Stimulated activated CD8-positive, alpha-beta memory T cell treated with anti-CD3 and anti-CD28 coated beads, Interleukin-4, amount 100 ng/mL, for 4 hours (primary cell): ENCODE measurements at places on chromosomes 5 and 9.

DNA sequence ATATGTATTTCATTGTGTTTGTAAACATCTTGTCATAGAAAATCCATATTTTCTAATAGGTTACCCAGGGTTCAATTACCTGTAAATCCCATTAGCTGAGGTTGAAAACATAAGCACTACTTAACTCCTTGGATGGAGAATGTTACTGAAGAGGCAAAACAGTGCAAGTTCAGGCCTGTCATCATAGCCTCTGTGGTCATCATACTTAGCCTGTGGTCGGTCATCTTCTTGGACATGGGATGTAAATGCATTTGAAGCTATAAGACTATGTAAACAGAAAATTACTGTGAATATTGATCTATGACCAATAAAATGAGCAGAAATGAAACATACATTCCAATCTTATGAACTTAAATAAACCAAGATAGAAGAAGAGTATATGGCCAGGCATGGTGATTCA, 164.7 kb downstream of the CHSY3 start:
- DNase-seq = no peak

GRCh38 chr5:89179731-89180130, 296.7 kb upstream of the MEF2C start:
- DNase-seq = no peak

DNA sequence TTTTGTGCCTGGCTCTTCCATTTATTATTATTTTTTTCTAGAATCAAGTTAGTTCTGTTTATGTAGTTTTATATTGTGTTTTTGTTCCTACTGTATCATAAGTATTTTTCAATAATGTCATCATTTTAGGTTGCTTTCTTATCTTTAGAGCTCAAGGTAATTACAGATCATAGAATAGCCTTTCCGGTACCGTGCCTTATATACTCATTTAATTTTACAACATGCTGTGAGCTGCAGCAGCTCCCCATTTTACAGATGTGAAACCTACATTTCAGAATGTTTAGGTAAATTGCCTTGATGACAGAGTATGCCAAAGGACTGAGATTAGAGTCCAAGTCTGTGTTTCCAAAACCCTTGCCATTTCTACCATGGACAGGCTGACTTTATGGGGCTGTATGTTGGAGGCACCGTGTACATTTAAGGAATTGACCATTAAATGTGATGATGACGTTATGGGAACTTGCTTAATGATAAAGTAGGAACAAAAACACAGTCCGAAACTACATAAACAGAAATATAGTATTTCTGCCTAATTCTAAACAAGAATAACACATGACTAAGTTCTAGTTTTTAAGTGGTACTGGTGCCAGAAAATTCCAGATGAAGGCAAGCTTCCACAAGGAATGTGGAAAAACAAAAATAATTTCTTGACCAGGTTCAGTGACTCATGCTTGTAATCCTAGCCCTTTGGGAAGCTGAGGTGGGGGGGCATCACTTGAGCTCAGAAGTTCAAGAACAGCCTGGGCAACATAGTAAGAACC, 97.7 kb downstream of the IQGAP2 start:
- DNase-seq = no peak

DNA sequence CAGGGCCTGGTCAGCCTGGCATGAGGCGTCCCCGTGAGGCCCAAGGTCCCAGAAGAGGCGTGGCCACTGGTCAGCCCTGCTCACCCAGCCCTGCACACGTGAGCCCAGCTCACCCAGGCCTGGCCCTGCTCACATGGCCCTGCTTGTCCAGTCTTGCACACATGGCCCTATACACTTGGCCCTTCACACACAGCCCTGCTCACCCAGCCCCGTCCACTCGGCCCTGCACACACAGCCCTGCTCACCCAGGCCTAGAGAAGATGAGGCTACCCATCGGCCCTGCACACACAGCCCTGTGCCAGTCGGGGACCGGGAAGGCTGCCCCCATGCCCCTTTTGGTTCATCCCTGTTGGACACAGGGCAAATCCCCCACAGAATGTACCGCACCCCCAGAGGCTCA, 28.4 kb downstream of the ZDHHC11B start:
- no peak for DNase-seq

GRCh38 chr9:108859459-108860114, 2.5 kb upstream of the ACTL7A start:
- no peak for DNase-seq

- no peak for DNase-seq
Observed at GRCh38 chr5:25255128-25255527, 610.4 kb upstream of the CDH10 start.

DNA sequence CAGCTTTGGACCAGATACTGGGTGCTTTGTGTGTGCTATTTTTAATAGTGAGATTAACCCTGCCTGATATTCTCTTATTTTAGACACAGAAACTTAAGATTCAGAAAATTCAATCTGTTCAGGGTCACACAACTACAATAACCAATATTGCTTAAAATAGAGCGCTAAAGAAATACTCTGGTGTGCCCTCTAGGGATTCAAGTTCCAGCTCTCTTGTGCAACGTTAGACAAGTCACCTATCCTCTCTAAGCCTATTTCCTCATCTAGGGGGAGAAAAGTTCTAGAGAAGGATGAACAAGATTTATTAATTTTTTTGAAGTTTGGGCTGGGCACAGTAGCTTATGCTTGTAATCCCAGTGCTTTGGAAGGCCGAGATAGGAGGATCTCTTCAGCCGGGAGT, 2.1 kb upstream of the SCAI start:
- no peak for DNase-seq

GRCh38 chr5:5572976-5573797, 150.7 kb downstream of the ICE1 start:
- DNase-seq = no peak

DNA sequence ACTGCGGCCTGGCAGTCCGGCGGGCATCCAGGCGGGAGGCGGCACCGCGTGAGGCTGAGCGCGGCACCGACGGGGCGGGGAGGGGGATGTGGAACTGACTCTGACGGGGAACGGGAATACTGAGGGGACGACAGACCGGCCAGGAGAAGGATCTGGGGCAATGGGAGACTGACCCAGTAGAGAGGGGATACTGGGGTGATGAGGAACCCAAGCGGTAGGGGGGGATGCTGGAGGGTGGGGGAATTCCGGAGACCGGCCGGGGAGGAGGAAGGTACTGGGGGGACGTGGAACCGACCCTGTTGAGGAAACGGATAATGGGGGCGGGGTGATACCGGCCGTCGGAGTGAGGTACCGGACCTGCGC, 423 bp downstream of the IPPK start:
- DNase-seq = peak; percentile 15

DNA sequence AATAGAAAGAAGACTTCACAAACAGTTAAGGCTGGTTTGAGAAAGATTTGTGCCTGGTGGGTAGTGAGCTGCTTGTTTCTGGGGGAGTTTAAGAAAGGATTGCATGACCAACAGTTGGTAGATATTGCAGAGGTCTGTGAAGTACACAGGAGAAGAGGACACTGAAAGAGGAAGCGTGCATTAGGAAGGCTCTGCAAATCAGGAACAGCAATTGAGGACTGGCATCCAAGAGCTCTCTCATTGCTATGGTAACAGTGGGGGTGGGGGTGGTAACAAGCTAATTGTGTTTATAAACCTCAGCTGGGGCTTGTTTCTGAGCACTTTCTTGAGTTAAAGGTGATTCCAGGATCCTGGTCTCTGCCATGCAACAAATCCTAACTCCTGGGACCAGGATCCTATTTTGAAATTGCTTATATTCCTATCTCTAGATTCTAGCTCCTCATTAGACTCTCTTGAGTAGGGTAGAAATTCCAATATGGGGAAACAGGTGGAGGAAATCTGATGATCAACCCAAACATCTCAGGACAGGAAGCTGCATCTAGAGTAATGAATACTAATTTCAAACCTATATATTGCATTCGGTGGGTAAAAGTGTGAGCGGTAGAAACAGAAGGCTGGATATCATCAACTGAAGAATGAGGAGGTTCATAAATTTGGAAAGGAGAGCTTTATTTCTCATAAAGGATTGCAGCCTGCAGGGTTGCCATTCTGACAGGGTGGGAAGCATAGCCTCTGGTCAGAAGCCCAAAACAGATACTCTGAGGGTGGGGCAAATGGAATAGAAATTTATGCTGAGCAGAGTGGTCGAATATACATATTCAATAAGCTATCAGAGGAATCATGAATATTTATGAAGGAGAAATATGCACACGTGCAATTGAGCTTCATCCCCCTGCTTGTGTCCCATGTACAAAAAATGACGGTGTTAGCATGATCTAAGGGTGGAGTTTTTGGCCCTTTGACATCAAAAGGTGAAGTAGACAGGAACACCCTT, 79.4 kb downstream of the PTTG1 start:
- DNase-seq = no peak

DNA sequence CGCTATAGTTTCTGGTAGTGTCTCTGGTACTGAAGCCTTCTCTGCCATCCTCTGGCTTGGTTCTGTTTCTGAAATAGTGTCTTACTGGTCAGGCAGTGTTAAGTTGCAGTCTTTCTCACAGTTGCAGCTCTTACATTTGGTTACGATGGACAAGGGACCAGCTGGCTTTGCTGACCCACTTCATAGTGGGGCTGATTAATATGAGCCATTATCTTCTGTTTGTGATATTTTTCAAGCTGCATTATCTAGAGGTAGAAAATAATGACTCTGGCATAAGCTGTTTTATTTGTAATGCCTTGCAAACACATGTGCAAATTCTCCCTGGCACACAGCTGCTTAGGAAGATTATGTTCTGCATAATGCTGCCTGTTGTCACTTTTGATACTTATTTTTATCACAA, 199.1 kb downstream of the KDM4C start:
- no peak for DNase-seq

DNA sequence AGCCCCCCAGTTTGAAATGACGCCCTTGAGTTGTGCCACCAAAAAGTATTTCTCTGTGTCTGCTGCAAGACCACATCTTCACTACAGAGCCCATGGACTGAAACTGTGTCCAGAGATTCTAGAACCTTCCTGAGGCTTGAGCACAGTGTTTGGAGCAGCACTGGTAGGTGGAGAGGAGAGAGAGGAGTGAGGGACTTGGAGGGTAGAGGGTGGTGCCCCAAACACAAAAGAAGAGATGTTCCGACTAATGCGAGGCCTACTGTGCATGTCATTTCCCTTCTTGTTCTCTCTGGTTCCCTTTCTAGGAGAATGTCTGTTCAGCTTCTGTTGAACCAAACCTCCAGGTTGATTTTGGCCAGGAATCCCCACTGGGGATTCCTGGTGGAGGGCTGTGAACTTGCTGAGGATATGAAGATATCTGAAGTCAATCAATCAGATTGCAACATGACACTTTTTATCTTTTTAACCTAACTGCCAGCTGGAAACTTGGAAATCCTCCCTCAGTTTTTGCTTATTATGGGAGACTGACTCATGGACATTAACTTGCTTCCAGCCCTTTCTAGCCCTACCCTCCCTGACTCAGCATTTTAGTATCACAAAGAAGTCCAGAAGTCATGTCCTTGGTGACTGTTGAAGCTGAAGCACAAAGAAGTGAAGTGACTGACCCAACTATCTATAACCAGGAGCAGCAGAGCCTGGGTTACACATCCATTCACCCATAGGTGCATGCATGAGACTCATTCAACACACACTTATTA, 154.5 kb downstream of the NR3C1 start:
- DNase-seq = no peak

DNA sequence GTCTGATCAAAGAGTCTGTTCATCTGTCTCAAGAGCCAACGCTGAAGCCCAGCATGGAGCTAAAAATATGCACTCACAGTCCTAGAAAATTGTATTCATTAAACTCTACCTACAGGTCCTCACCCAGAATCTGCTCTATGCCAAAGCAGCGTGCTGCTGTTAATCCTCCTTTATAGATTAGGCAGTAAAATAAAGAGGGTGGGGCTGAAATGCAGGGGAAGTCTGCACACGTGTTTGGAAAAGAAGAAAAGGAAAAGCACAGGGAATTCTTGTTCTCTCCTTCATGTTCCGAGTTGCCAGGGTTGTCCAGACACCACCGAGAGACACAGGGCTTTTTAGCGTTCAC, 121.4 kb upstream of the TMEM161B start:
- no peak for DNase-seq

GRCh38 chr5:61768692-61769281, 436.7 kb downstream of the ZSWIM6 start:
- no peak for DNase-seq

DNA sequence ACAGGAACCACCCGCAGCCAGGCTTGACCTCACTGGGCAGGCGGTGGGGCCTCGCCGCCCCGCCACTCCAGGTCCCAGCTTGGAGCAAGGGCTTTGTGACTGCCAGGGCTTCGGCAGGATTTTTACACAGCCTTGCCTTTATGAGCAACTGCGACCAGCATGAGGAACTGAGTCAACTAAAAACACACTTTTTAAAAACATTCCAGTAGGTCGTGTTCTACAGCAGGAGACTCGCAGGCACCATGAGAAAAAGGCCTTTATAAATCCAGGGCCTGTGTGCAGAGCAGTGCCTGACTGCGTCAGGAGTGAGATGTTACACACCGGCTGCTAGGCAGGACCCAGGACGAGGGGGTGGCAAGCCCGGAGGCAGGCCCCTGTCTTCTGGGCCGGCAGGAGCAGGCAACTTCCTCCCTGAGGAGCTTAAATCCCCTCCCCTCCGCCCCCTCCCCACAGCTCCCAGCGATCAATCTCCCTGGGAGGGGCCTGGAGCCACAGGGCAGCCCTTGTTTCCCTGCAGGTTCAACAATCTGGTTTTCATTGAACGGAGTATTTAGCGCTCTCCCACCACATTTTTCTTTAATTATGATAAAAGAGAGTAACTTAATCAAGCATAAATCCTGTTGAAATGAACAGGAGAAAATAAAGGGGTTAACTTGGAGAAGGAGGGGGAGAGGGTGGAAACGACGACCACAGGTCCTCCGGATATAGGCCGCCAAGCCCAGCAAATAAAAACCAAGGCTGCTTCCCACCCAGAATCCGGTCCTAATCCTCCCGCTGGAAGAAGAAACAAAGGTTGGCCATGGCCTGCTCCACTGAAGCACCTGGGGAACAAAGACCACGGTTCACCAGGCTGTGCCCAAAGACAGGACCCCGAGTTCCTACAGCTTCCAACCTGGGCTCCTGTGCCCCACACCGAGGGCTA, 92.5 kb downstream of the ROR2 start:
- no peak for DNase-seq

DNA sequence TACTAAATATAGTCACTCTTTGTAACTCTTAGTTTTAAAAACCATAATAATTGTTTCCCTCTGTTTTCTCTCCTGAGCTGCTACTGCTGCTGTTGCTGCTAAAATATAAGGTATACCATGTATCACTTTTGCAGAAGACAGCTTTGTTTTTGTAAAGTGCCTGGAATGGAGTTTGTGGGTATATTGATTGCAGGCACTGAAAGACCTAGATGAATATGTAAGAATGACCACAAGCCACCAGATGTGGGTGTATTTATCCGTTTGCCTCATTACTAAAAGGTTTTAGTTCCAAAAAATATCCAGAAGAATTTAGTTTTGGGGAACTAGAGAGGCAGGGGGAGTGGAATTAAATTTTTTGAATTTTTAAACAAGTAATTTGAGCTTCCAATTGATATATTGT, 151.1 kb upstream of the CDKN2B start:
- DNase-seq = no peak

- DNase-seq = peak; percentile 36
Observed at GRCh38 chr9:132901858-132902831, 23.4 kb downstream of the SPACA9 start.

DNA sequence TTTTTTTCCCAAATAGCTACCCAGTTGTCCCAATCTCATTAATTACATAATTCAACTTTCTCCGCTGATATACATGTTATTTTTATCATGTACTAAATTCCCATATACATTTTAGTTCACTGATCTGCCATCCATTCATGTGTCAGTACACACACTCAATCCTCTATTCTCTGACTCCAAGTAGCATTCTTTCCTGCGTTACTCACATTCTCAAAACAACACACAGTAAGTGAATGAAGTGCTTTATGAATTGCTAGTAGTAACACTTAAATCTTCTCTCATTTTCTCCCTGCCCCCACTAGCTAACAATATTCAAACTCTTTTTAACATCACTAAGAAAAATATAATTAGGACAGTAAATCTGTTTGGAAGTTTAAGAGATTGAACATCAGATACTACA, 8.9 kb downstream of the ZNF366 start:
- no peak for DNase-seq
